ENCODE measurements at places on chromosomes 12 and 14.
A peak's percentile ranks its signal among the peaks of the same experiment; 100 is the strongest.

- no peak for DNase-seq
Measured at GRCh38 chr14:63257299-63257698, 53.1 kb downstream of the RHOJ start.

- DNase-seq = no peak
Measured at GRCh38 chr12:52907092-52907810, 2.4 kb upstream of the KRT8 start.

DNA sequence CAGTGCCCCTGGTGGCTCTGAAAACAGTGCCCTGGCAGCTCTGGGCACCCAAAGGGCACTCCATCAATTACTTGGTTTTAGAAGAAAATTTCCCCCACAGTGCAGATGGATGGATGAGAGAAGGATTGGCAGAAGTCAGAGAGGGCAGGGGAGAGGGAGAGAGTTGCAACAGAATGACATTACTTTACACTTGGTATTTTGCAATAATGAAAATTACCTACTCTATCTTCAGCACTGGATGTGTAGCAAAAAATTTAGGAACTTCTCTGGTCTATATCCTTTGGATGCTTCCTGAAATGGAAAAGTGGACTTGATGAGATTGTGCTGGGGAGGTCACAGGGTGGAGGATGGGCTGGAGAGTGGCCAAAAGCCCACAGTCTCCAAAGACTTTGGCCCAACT is 193.2 kb downstream of the CHST11 start:
- no peak for DNase-seq

GRCh38 chr14:45810152-45810872 is 557.3 kb upstream of the MIS18BP1 start:
- DNase-seq = no peak

DNA sequence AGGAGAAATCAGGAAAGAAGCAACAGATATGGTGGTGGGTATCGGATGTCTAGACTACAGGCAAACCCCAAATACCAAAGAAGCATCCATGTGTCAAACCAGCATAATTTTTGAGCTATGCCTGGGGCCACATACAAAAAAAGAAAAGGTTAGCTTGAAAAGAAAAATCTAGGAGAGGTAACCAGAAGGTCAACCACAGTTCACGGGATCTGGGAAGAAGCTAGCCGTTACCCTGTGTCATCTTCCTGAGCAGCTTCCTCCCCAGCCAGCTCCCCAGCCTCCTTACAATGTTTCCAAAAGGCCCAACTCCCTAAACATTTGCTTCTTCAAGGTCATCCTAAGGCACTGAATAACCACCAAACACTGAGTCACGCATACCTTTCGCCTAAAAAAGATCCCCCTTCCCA is 3.1 kb downstream of the SINHCAF start:
- DNase-seq = no peak

- DNase-seq = peak; percentile 30
Measured at GRCh38 chr12:51926718-51927117, 19.4 kb downstream of the ACVRL1 start.

DNA sequence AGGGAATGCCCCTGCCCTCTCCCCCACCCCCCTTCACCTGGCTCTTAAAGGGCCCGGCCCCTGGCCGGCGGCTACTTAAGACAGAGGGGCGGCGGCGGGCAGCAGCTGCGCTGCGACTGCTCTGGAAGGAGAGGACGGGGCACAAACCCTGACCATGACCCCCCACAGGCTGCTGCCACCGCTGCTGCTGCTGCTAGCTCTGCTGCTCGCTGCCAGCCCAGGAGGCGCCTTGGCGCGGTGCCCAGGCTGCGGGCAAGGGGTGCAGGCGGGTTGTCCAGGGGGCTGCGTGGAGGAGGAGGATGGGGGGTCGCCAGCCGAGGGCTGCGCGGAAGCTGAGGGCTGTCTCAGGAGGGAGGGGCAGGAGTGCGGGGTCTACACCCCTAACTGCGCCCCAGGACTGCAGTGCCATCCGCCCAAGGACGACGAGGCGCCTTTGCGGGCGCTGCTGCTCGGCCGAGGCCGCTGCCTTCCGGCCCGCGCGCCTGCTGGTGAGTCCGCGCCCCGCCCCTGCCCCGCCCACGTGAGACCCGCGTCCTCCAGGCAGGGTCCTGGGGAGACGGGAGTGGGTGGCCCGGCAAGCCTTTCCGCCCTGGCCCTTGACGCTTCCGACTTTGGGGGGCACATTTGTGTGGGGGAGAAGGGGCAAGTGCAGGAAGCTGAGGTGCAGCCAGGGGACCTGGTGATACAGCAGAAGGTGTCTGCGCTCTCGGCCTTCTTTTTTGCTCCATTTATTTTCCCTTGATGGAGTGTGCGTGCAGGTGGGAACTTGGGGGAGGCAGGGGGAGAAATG is at the start of gene IGFBP6:
Gene IGFBP6, plus strand, starts transcription at position 104 of the 790 bp plus-strand sequence. Its CDS starts 51 bp downstream, at position 155.
- DNase-seq = peak; percentile 67

GRCh38 chr12:50627491-50627890 is 122.7 kb downstream of the DIP2B start:
- DNase-seq = no peak

GRCh38 chr12:131371401-131372170 is 339.3 kb upstream of the SFSWAP start:
- DNase-seq = no peak

DNA sequence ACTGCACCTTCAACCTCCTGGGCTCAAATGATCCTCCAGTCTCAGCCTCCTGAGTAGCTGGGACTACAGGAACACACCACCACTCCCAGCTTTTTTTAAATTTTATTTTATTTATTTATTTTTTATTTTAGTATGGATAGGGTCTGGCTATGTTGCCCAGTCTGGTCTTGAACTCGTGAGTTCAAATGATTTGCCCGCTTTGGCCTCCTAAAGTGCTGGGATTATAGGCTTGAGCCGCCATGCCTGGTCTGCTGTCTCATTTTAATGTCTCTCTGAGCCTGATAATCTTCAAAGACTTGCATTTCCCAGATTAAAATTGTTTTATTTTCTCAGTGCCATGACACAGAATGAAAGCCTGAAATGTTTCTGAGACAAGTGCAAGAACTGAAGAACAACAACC is 1.2 kb upstream of the INHBC start:
- DNase-seq = no peak

GRCh38 chr14:93331002-93331727 is 1.7 kb downstream of the BTBD7 start:
- no peak for DNase-seq

- DNase-seq = no peak
Measured at GRCh38 chr12:78359520-78359919, 505.1 kb upstream of the SYT1 start.

DNA sequence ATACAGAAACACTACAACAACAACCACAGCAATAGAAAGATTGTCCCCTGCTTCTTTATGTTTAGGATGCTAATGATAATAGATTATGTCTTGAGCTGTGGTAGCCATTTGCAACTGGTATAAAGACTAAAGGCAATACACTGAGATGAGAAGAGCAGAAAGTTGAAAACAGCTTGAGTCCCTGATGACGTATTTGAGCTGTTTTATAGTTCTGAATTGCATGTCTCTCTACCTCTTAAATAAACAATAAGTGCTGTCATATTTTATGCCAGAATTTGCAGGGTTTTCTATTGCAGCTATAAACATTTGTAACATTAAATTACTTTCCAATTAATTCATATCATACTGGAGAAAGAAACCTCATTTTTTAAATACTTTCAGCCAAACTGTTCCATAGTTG is 1242.0 kb downstream of the LRFN5 start:
- no peak for DNase-seq

- DNase-seq = no peak
Measured at GRCh38 chr12:24721191-24721590, 227.7 kb downstream of the BCAT1 start.

DNA sequence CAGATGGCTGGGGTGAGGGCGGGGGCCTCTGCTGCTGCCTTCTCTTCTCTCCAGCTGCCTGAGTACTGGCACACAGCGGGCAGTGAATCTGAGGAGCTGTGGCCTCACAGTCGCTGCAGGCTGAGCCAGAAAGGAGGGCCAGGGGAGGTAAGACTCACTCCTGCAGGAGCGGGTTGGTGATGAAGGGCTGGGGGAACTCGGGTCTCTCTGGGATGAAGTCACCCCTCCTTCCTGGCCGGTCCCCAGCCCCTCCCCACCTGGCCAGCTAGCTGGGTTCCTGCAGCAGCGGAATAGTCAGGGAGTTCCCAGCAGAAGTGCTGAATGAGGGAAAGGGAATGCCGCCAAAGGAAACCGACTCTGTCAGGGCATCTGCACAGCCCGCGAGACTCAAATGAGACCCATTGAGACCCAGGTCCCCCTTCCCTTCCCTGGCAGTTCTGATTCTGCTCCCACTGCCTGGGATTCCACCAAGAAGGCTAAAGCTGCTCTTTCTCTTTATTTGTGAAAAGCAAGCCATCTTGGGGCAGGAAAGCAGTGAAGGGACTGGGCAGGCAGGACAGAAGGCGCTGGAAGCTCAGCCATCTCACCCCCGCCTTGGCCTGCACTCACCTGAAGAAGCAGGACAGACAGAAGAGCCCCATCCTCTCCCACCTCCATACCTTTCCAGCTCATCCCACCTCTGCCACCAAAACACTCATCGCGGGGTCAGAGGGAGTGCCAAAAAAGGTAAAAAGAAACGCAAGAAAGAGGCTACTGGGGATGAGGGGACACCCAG is 5.3 kb downstream of the NGB start:
- no peak for DNase-seq

GRCh38 chr14:32453857-32454810 is 125.0 kb downstream of the AKAP6 start:
- DNase-seq = no peak

DNA sequence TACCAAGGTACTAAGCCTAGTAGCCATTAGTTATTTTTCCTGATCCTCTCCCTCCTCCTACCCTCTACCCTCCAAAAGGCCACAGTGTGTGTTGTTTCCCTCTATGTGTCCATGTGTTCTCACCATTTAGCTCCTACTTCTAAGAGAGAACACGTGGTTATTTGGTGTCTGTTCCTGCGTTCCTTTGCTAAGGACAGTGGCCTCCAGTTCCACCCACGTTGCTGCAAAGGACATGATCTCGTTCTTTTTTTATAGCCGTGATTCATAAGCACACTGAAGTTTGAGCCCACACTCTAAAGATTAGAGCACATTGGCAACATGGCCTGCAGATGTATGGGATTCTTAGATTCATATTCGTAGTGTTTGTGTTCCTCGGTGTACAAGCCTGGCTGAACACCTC is 8.1 kb upstream of the STX2 start:
- no peak for DNase-seq

DNA sequence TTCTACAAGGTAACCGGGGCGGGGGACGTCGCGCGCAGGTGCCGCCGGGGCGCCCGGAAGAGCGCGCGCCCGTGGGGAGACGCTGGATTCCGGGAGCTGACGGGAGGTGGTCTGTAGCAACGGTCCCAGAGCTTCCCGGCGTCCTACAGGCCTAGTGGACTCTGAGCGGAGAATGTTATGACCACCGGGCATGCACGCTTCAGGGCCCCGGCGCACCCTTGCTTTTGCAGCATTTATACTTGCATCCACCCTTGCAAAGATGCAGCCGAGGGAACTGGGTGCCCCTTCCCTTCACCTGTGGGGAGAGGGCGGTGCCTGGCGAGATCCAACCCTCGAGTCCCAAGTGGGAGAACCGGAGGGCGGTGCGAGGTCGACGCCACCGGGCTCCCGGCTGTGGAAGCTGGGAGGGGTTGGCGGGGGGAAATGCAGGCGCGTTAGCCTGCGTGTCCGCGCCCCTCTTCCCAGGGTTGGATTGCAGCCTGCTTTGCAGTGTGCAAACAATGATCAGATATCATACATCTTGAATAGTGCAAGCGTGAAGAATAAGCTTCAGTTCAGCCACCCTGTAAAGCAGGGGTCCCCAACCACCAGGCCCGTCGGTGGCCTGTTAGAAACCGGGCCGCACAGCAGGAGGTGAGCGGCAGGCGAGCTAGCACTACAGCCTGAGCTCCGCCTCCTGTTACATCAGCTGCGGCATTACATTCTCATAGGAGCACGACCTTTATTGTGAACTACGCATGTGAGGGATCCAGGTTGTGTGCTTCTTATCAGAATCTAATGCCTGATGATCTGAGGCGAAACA is 576 bp downstream of the ERP29 start:
- peak; percentile 64 for DNase-seq

DNA sequence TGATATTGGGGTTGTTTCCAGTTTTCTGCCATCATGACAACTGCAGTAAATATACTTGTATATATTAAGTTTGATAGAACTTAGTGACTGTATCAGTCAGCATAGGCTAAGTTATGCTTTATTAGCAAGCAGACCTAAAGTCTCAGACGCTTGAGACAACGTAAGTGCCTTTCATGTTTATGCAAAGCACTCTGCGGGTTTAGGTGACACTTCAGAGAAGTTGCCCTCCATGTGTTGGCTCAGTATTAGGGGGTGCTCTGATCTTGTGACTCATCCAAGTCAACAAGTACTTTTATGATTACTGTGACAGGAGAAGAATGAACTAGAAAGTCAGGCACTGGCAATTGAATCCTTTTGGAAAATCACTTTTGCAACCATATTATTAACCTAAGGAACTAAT is 13.3 kb upstream of the OTOGL start:
- DNase-seq = no peak

- no peak for DNase-seq
Measured at GRCh38 chr14:29274890-29275596, 508.5 kb downstream of the FOXG1 start.

GRCh38 chr12:89215196-89215595 is 137.1 kb downstream of the DUSP6 start:
- DNase-seq = no peak

- no peak for DNase-seq
Measured at GRCh38 chr14:30193845-30194501, 266.3 kb upstream of the PRKD1 start.

DNA sequence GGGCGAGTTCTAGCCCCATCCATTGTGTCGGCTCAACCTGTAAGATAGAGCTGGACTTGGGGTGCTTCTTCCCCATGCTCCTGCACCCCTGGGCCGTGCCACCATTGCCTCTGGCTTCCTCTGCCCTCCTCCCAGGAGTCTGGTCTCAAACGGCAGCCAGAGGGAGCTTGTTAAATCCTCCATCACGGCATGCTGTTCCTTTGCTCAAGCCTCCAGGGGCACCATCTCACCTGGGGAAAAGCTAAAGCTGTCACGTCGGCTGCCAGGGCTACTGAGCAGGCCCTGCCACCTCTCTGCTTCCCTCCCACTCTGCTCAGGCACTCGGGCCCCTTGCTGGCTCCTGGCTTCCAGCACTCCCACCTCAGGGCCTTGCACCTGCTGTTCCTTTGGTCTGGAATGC is 140.4 kb downstream of the RBM19 start:
- no peak for DNase-seq

GRCh38 chr14:105116451-105117256 is 51.4 kb upstream of the GPR132 start:
- no peak for DNase-seq

Data from stimulated activated CD4-positive, alpha-beta T cell treated with anti-CD3 and anti-CD28 coated beads, Interleukin-4, amount 100 ng/mL, for 48 hours (primary cell).